ENCODE measurements at places on chromosomes 16 and 17.

DNA sequence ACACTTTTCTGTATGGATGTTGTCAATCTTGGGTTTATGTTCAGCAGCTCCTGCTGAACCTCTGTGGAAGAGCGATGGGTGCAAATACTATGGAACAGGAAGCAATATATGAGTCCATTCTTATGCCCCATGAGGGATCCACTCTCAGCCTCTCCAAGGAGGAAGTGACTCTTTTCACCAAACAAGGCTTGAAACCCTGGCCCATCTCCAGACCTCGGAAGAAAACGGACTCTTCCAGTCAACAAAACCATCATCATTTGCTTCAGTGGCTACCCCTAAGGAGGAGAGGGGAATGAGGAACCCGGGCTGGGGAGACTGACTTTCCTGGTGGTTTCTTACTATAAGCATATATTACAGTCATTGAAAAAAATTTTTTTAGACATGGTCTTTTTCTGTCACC, 206.2 kb downstream of the AXIN2 start:
- DNase-seq: no peak

- no peak for DNase-seq
Measured at GRCh38 chr16:64440005-64440404, 681.9 kb downstream of the CDH11 start.

- DNase-seq: no peak
Measured at GRCh38 chr16:2814551-2815298, 2.3 kb upstream of the PRSS21 start.

GRCh38 chr17:61862105-61862574, 1.2 kb downstream of the BRIP1 start:
- no peak for DNase-seq

DNA sequence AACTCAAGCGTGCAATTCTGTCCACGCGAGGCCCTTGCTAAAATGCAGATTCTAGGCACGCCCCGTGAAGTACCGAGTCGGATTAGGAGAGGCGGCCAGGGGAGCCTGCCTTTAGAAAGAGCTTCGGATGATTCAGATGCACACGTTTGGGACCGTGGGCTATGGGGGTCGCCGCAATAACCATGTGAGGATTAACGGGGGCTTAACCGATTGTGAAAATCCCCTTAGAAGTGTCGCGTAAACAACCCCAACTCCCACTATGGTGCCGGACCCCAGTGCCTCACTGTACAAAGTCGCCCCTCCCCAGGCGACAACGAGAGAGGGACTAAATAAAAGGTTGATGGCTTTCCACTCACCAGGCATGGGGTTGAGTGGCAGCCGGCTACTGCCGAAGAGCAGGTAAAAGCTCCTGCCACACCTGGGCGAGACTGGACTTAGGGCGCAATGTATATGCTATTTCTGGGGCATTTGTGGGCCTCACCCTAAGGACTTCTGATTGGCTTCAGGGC, 635 bp upstream of the SP2 start:
- no peak for DNase-seq

- DNase-seq: no peak
Measured at GRCh38 chr17:63592797-63593196, 7.9 kb upstream of the TACO1 start.

GRCh38 chr17:82034371-82035011, 3.0 kb downstream of the DCXR start:
- no peak for DNase-seq

DNA sequence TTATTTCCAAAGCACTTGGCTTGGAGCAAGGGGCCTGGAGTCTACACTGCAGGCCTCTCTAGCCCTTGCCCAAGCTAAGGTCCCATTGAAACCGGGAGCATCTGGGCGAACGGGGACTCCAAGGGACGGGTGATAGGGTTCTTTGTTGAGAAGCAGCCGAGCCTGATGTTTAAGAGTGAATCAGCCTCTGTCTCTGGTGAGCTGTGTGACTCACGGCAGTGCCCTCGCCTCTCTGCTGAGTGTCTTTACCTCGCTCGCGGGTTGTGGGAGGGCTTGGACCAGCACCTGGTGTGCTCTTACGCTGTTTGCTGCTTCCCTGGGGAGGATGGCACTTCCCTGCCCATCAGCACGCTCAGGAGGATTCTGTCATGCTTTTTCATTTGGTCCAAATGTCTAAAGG, 1.3 kb downstream of the HGS start:
- no peak for DNase-seq

- DNase-seq: no peak
Measured at GRCh38 chr16:23650674-23651416, 9.6 kb downstream of the DCTN5 start.

DNA sequence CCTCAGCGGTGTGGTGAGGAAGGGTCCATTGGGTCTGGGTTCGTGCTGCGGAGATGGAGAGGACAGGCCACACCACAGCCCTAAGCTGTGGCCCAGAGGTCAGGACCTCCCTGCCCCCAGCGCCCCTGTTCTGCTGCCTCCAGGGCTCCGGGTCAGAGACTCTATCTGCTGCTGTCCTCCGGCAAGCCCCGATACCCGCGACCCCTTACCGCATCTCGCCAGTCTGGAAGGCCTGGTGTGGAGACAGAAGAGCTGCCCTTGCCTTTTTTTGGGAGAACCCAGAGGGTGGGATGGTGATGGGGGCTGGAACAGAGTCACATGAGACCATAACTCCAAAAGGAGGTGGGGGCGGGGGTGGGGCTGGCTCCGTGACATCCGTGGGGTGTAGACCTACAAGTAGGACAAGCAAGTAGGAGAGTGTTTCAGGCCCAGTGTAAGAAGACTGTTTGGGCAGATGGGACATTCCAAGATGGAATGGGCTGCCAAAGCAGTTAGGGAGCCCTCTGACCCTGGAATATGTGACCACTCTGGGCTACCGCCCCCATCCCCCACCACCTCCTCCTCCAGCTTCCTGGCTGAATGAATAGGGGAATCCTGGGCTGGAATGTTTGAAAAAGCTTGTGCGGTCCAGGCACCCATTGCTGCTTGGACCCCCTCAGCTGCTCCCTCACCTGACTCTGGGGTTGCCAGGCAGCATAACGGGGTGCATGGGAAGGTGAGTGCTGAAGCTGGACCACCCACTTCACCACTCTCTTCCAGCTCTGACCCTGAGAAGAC, 1.4 kb downstream of the XYLT2 start:
- DNase-seq: no peak

GRCh38 chr16:12356632-12357340, 380.3 kb downstream of the SNX29 start:
- DNase-seq: no peak

GRCh38 chr17:31495022-31495885, 103.8 kb downstream of the RAB11FIP4 start:
- no peak for DNase-seq

DNA sequence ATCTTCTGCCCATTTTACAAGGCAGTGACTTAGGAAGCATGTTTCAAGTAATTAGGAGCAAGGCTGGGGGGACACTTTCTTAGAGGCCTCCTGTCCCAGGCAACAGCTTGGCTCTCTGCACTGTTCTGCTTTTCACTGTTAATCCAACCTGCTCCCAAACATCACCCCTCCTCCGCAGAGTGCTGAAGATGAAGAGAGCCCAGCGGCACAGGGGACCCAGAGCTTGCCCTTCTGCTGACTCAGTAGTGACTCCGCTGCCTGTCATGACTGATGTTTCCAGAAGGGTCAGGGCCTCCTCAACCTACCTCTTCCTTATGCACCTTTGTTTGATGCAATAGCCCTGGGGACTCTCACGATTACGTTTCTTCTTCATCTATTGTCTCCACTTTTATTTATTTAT, 38.9 kb upstream of the NDRG4 start:
- DNase-seq: no peak

DNA sequence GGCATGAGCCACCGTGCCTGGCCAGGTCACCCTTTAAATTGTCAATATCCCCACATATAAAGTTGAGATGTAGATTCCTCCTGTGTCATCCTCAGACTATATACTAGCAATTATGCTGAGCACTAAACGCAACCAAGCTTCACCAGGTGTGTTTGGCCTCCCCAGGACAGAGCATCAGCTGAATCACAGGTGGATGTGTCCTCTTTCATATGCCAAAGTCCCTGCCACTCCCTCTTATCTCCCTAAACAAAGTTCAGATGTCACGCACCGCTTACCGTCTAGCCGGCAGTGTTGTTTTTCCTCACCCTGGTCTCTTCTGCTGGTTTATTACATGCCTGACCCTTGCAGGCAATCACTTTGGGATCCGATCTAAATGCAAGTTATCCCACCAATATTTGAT, 43.8 kb upstream of the ARHGAP44 start:
- DNase-seq: no peak

DNA sequence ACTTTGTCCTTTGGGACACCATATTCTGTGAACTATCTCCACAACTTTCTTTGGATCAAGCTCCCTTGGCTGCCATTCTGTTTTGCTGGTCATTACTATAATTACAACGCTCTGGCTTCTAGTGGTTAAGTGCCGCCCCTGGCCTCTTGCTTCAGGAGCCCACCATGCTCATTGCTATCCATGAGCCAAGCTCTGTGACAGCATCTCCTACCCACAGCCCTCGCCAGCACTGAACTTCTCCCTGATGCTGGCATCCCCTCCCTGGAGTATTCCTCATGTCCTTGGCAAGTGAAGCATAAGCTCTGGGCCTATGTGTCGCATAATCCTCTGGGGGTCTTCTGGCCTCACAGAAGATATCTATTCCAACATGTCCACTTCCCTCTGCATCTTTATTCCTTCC, 60.6 kb upstream of the DHX40 start:
- no peak for DNase-seq

DNA sequence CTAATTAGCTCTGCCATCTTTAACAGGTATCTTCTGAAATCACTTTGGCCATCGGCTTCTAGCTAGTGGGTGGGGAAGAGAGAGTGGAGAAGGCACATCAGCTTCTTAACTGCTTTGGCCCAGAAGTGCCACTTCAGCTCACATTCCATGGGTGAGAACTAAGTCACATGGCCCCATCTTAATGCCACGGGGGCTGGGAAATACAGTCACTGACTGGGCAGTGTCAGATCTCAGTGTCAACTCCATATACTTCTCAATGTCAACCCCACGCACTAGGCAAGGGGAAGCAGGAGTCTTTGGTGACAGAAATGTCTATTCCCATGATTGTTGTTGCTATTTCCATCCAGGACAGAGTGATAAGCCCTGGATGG, 29.4 kb downstream of the CCR7 start:
- DNase-seq: no peak

DNA sequence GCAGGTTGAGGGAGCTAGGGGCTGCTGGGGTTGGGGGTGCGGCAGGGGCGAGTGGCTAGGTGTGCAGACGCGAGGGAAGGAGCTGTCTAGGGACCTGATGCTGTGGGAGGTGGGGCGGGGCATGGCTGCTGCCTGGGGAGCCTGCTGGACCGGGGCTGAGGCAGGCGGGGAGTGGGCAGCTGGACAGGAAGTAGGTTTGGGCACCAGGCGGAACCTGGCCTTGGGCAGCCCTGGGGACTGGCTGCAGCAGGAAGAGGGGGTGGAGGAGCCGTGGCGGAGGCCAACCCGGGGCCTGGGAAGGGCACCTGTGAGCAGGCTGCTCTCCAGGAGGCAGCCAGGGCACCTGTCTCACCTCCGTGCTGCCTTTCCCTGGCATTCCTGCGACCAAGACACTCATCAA, 5.9 kb upstream of the DNASE1L2 start:
- DNase-seq: no peak

DNA sequence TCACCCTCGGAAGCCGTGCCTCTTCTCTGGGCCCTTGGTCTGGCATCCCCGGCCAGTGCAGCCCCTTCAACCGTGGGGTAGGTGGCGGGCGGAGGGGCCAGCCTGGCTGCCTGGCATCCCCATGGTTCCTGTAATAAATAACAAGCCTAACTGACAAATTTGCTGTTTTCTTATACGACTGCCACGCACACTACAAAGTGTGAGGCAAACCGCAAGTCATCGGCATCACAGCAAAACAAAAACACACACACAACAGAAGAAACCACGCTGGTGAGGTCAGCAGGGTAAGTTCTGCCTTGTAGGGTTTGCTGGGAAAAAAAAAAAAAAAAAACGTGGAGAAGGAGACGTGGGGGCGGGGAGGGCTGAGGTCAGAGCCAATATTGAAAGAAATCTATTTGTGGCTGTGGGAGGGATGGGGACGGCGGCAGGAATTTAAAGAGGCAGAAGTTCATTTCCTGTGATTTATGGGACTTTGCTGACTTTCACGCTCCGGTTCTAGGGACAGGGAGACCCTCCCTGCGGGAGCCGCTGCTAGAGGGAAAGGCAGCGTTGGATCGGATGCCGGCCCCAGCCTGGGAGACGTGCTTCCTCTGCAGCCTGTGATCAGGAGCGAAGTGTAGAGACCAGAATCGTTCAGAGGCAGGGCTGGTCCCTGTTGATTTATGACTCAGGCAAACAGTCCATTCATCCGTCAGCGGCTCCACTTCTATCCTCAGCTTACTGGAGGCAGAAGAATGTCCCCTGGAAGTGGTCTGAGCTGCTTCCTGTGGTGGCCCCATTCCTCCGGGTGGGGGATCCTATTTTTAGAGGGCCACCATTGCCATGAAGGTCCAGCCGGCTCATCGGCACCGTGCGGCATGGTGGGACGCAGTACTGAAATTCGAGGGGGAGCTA, 162.8 kb downstream of the FOXL1 start:
- no peak for DNase-seq

GRCh38 chr16:31696968-31697743, 169.5 kb downstream of the AHSP start:
- DNase-seq: no peak

GRCh38 chr17:9279893-9280292, 258.6 kb downstream of the NTN1 start:
- no peak for DNase-seq

Measured in stimulated activated CD8-positive, alpha-beta memory T cell treated with anti-CD3 and anti-CD28 coated beads, Interleukin-4, amount 100 ng/mL, for 24 hours (primary cell).